CD8-positive, alpha-beta memory T cell (primary cell): ENCODE measurements at places on chromosomes 1 and 21. TPM values are rescaled to one million over a fixed set of nuclear protein-coding genes. Genes with fewer than 3 reads are reported as not detected.

DNA sequence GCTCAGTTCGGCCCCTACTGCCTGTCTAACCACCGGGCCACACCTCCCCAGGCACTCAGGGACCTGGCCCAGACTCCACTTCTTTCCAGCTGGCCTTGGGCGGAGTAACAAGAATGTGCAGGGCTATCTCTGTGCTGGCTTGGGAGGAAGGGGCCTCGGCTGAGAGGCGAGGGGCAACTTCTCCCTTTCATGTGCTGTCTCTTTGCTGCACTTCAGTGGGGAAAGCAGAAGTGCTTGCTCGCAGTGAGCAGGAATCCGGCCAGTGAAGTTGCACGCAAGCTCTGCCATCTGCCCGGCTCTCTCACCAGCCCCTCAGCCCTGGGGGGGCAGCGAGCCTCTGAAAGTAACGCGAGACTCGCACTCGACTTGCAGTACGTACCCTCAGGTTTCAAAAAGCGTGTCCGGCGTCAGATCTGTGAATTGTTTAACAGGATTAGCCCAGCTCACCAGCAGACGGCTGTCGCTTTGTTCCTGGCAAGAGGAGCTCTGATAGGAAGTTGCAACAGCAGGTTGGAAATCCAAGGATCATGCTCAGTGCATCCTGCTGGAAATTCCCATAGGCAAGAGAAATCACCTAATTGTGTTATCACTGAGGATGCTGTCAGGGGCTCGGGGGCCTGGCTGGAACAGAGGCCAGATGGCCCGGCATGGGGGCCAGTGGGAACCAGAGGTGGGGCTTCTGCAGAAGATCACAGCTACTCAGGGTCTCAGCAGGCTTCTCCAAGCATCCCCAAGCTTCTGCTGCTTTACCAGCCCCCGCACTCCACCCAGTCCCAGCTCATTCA is 221.1 kb downstream of the NPHP4 start:
- H3K27me3 ChIP-seq = peaks cover 4% of the 10 kb centered on the region
- H3K27ac ChIP-seq = no peak overlapping the region
- no peaks in the 10 kb centered on the region for H3K36me3 ChIP-seq
- no peak overlapping the region for H3K4me3 ChIP-seq
- DNase-seq = no peak

DNA sequence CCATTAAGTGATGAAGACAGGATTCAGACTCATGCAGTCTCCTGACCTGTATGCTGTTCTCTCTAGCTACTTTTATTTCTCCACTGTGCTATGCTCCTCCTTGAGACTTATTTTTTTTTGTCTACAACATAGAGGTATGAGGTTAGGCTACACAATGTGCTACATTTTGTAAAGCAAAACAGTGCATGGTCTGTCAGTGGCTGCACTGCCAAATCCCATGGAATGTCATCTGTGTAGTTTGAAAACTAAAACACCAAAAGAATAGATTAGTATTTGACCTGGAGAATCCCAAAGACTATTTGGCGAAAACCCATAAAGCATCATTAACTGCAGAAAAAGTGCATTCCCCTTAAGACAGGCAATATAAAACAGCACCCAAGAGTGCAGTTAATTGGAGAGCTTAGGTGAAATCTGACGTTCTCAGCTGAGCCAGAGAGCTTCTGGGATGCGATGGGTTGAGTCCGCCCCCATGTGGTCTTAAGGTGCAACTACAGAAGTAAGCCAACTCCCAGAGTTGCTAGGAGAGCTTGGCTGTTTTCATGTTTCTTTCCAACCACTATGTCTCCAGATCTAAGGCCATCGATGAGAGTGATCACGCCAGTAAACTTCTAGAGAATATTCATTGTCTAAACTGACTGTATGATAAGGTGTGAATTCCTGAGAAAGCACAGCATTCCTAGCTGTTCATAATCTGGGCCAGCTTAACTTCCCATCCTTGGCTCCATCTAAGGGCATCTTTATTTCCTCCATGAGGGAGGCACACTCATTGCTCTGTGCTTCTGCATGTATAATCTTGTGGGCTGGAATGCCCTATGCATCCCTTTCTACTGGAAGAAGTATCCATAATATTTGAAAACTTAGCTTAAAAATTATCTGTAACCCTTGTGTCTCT is 20.7 kb upstream of the CYP2J2 start:
- H3K4me1 ChIP-seq = no peaks in the 10 kb centered on the region
- peak; percentile 21 for DNase-seq
- no peak overlapping the region for H3K27ac ChIP-seq
- H3K27me3 ChIP-seq = no peaks in the 10 kb centered on the region
- H3K36me3 ChIP-seq = no peaks in the 10 kb centered on the region

- H3K27me3 ChIP-seq = no peaks in the 10 kb centered on the region
- peaks cover 50% of the 10 kb centered on the region for H3K4me1 ChIP-seq
- DNase-seq = no peak
- no peak overlapping the region for H3K4me3 ChIP-seq
These were observed 2.8 kb downstream of the S100A10 start for GRCh38 chr1:151990856-151991198.

DNA sequence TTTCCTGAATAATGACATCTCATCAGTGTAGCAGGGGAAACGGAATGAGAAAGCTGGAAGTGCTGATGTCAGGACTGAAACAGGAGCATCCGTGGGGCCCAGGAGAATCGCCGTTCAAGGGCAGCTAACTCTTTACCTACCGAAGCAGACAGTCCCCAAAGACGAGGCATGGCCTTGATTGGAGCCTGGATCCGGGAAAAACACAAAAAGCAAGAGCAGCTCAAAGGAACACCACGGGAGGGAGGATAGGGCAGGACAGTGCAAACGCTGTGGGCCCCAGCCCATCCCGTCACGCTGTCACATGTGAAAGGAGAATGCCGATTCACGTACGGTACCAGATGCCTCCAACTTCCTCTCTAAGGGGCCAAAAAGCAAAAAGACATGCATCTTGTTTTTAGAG is 34.9 kb downstream of the WNT9A start:
- H3K27me3 ChIP-seq = no peaks in the 10 kb centered on the region
- H3K4me1 ChIP-seq = no peaks in the 10 kb centered on the region
- no peak for DNase-seq
- H3K4me3 ChIP-seq = no peak overlapping the region
- H3K36me3 ChIP-seq = no peaks in the 10 kb centered on the region
- no peak overlapping the region for H3K27ac ChIP-seq

- DNase-seq = no peak
- H3K27ac ChIP-seq = no peak overlapping the region
- H3K36me3 ChIP-seq = no peaks in the 10 kb centered on the region
- H3K4me1 ChIP-seq = no peaks in the 10 kb centered on the region
These were observed 279.3 kb upstream of the LRRC7 start for GRCh38 chr1:69288416-69288815.

The LIPI gene
- total RNA-seq = not detected

The CDC42BPA gene
- 0.42 TPM for total RNA-seq

The IL20 gene
- total RNA-seq = not detected
